K562 (cell line): ENCODE measurements at places on chromosomes 7 and 10. TPM values are rescaled to one million over a fixed set of nuclear protein-coding genes. Genes with fewer than 3 reads are reported as not detected.

C7orf57 gene
- total RNA-seq: not detected in 2 replicates

TMEM72 gene
- total RNA-seq: not detected in 2 replicates

MMP21 gene
- total RNA-seq: not detected in 2 replicates

GRCh38 chr7:35450456-35451214, 196.7 kb upstream of the TBX20 start:
- no peak for DNase-seq

ELOVL3 gene
- total RNA-seq: 0.86 and 1.2 TPM in 2 replicates

RNF32 gene
- 3.9 and 4.6 TPM in 2 replicates for total RNA-seq

DNA sequence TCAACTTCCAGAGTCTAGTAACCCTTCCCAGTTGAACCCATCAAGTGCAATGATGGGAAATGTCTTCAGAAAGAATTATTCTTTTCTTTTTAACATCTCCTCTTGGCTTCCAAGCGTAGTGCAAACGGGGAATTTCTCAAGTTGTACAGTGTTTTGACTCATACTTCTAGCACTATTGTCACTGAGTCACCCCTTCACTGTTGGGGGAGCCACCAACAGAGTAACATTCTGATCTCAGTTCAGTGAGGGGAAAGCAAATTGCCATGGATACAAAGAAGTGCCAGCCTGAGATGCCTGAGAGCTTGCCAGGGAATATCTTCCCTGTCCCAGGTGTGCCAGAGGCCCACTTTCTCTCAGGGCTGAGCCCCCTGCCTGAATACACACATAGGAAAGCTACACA, 31.0 kb downstream of the CYP3A5 start:
- no peak for DNase-seq

DNA sequence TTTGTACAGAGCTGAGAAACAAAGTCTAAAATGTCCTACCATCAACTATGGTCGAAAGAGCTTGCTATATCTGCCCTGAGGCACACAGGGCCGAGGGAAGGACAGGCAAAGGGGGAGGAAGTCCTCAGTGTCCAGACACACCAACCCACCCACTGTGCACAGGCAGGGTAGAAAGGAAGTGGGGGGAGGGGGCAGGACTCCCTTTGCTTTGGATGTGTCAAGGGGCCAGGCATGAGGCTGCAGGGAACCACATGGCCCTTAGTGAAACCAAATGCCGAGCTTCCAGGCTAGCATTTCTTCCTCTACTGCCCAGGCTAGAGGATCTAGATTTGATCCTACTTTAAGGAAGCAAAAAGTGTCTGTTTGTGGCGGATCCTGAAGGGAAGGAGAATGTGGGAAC, 28.6 kb downstream of the KCNH2 start:
- no peak for DNase-seq

DNA sequence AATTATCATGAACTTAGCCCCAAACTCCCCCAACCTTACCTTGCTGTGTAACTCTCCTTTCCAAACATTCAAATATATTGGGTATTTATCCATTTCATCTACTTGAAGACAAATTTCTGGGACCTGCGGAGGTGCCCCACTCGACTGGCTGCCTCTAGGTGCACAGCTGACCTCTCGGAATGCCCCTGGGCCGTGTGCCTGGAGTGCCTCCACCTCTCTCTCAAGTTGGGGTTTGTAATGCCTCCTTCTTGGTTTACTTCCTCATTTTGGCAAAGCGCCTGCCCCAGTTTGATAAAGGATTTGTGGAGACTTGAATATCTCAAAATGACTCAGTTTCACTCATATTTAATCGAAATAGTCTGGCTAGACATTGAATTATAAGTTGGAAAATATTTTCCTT, 16.6 kb downstream of the ZNF777 start:
- no peak for DNase-seq

- DNase-seq: no peak
Measured at GRCh38 chr10:88110355-88110754, 246.9 kb downstream of the PTEN start.

DNA sequence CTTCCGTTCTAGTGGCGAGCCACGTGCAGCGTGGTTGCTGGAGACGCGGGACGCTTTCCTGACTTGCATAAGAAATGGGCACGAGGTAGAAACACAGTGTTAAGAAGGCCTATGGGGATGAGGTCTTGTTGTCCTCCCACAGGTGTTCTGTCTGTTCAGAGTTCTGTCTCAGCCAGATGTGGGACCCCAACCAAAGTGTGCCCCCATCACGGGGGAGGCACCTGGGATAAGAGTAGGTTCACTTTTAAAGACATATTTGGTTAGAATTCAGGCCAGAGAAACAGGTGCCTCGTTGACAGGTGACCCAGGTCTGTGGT, 56.0 kb upstream of the PITRM1 start:
- no peak for DNase-seq

LRRC17 gene
- not detected in 2 replicates for total RNA-seq

COL28A1 gene
- 0.13 and 0.40 TPM in 2 replicates for total RNA-seq

DNA sequence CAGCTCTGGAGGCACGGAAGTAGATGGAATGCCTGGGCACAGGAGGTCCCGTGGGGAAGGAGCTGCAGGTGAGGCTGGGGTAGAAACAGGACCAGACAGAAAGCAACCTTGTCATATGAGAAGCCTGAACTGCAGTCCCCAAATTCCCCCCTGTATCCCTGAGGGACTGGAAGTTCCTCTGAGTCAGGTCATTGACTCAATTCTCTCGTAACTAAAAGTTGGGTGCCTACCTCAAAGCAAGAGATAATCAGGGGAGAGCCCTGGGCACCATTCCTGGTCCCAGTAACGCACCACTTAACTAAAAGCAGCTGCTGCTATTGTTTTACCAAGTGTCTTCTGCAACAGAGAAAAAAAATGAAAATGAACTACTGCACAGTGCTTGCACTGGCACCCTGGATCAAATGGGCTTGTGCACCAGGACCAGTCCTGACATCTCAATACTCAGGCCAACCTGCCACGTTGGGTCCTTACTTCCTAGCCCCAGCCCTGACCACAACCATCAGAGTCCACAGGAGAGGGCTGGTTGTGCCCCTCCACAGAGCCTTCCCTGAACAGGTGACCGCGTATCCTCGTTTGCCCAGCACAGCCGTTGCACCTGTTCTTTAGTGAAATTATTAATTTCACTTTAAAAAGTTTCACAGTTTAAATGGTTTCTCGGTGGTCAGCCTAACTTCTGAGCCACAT, 79.3 kb downstream of the GRID1 start:
- DNase-seq: no peak

GRCh38 chr7:107206706-107207105, 37.9 kb downstream of the HBP1 start:
- DNase-seq: no peak

DNA sequence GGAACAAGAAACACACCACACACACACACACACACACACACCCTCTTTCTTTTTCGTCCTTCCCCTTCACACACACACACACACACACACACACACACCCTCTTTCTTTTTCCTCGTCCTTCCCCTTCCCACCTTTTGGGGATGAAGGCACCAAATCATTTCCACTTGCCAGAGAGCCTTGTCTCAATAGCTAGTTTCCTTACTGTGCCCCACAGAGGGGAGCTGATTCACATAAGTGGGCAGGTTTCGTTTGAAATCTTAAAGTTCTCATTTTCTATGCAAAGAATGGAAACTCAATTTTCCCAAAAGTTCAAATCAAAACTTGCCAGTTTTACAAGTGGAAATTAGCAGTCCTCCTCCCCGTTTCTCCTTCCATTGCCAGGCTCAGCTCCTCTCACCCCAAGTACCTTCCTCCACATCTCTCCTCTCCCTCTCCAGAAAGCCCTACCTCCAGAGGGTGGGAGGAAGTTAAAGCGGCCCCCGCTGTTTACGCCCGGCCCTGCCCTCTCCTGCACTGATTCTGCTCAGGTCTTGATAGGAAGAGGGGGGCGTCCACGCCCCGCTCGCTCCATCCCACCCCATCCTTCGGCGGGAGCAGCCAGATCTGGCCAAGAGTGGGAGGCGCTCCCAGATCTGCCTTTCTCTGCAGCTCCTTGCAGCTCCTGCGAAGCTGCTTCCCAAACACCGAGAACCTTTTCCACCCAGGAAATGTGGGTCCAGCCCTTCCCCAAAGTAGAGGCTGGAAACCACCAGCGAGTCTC, 1.3 kb downstream of the CTTNBP2 start:
- DNase-seq: no peak

- DNase-seq: peak; percentile 82
Measured at GRCh38 chr7:24572997-24573553, at the start of gene PALS2. TSS of gene PALS2 (plus strand) at chr7:24573452. CDS start at chr7:24623668, 50,216 bp downstream.

- DNase-seq: no peak
Measured at GRCh38 chr7:90495241-90495640, 25.8 kb downstream of the PTTG1IP2 start.

DNA sequence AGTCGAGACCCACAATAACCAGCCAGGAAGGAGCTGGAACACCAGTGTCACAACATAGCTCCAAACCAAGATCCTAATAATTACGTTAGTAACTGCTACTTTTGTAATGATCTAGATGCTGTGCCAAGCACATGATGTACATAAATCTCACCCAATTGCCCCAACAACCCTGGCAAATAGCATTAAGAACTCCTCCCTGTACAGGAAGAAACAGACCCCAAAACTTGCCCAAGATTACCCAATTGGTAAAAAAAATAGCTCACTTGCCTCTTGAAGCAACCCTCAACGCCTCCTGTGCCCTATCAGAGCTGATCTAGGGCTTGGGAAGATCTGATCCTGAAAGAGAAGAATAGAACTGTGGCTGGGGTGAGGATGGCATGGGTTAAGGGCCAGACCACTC, 628.7 kb upstream of the AUTS2 start:
- DNase-seq: no peak

GRCh38 chr10:93463723-93464476, 18.2 kb downstream of the MYOF start:
- no peak for DNase-seq

- DNase-seq: no peak
Measured at GRCh38 chr10:93459466-93459865, 22.7 kb downstream of the MYOF start.

- DNase-seq: no peak
Measured at GRCh38 chr10:593016-593415, 96.5 kb downstream of the DIP2C start.

DNA sequence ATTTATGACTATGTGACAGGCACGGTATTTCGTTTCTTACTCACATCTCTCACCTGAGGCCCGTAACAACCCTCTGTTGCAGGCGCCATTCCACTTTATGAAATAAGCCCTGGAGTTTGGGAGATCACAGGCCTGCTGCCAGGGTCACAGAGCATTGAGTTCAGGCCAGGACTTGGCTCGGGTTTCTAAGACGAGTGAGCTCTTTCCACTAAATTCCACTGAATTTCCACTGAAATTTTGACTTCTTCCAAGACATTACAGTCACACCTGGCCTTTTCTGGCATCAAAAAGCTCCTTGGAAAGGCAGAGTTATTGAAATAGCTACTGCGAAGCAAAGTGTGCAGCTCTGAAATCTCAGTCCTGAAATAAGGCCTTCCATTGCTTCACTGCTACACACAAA, 282.8 kb upstream of the MGMT start:
- DNase-seq: no peak

DNA sequence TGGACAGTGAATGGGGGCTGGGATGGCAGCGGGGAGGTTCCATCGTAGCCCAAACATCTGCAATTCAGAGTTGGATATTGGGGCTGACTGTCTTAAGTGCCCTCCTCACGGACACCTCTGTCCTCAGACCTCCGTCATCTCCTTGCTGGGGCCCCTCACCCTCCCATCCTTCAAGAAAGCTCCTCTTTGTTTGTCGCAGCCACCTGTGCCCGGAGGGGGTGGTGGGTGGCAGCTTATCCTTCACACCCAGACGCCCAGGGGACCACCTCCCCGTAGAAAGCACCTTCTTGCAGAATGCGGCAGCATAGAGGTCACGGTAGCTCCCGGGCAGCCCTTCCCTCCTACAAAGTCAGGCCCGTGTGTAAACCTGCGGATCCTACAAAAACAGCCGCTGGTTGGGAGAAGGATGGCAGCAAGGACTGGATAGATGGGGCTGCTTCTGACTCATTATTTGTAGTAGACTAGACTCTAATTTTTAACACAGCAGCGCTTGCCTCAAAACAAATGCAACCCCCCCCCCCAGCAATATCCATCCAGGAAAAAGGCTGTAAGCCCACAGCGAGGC, 1.3 kb upstream of the PTPRN2 start:
- DNase-seq: no peak

DNA sequence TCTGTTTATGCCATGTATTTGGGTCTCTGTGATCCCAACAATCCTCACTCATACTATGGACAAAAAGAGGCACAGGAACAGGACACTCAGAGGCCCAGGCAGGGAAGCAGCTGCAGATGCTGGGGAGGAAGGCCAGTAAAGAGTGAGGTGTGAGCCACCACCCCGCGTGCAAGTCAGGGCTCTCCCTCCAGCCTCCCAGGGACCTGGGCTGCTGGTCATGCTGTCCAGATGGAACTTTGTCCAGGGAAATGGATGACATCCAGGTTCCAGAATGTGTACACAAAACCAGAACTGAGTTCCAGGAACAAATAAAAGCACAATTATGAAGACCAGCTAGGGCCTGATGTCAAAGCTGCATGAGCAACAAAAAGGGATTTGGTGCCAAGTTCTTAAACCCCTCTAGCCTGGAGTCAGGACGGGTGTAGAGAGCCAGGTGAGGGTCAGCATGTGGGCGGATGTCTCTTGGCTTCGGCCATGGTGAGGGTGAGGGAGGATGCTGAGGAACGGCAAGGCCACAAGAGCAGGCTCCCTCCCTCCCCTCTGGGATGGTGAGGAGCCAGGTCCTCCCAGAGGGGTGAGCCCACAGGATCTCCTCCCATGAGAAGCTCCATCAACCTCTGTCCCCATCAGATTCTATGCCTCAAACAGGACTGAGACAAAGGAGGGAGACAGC, 739.7 kb downstream of the PARD3 start:
- no peak for DNase-seq

DNA sequence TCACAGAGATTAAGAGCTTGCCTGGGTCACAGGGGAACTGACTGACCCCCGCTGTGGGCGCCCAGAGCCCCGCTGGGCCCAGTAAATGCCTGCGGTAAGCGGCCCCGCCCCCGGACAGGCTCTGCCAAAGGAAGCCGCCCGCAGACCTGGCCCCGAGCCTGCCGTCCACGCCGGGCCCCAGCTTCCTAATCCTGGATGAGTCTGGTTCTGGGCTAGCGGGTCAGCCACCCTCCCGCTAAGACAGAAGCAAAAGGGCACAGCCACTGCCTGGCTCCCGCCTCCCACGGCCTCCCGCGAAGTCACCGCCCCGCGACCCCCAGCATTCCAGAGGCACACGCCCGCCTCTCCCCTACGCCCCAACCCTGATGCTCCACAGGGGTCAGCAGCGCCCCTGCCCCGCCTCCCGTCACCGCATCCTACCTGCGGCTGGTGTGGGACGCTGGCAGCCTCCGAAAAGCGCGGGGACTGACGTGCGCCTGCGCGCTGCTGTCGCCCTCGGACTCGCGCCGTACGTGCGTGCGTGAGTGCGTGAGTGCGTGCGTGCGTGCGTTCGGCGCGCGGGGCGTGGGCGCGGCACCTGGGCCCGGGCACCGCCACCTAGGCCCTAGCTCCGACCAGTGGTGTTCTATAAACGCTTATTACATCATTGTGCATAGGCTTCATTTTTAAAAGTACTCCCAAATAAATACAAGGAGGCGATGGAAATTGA, at the start of gene FIGNL1:
TSS of gene FIGNL1 (minus strand) at position 470 of the 709 bp plus-strand sequence. CDS start 3,063 bp downstream, outside the sequence.
- DNase-seq: peak; percentile 83

- no peak for DNase-seq
Measured at GRCh38 chr10:126140746-126141273, 244.4 kb downstream of the FANK1 start.
